ENCODE measurements at places on chromosomes 3 and 15. TPM values are rescaled to one million over a fixed set of nuclear protein-coding genes. Genes with fewer than 3 reads are reported as not detected.
A peak's percentile ranks its signal among the peaks of the same experiment; 100 is the strongest.

Gene ECE2
- 0.10 TPM for total RNA-seq

Gene SUSD5
- total RNA-seq = 20.3 TPM

Gene ZIC4
- not detected for total RNA-seq

Gene NEK11
- 1.5 TPM for total RNA-seq

Gene VIPR1
- total RNA-seq = 0.96 TPM

Gene RYR3
- 0.04 TPM for total RNA-seq

- H3K36me3 ChIP-seq = no peaks in the 10 kb centered on the region
- H3K27ac ChIP-seq = no peak overlapping the region
- DNase-seq = no peak
Observed at GRCh38 chr3:16609927-16610580, 4.8 kb upstream of the DAZL start.

- no peak overlapping the region for H3K27ac ChIP-seq
- peak overlapping the region; percentile 37 for H3K4me3 ChIP-seq
- H3K4me1 ChIP-seq = no peaks in the 10 kb centered on the region
Observed at GRCh38 chr15:56804938-56805337, 71.6 kb upstream of the ZNF280D start.

DNA sequence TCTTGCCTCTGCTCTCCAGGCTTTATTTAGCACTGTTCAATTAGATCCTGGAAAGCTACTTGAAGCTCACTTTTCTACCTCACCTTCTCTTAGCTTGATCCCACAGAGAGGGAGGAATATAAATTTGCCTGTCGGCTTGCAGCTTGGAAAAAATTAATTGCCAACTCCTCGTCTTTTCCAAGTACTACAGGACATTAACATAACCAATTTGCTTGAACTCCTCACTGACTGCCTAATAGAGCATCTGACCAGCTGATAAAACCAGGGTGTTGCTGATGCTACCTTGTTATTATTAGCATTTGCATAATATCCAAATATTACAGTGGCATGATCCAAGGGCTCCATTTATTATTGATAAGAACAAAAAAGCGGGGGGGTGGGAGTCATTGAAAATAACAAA is 561.8 kb downstream of the MCTP2 start:
- H3K4me3 ChIP-seq = no peak overlapping the region
- H3K36me3 ChIP-seq = no peaks in the 10 kb centered on the region
- H3K27me3 ChIP-seq = no peaks in the 10 kb centered on the region
- no peak for DNase-seq
- no peaks in the 10 kb centered on the region for H3K4me1 ChIP-seq
- H3K27ac ChIP-seq = no peak overlapping the region

GRCh38 chr3:191373327-191373726 is 43.0 kb upstream of the UTS2B start:
- no peak overlapping the region for H3K4me3 ChIP-seq
- H3K4me1 ChIP-seq = peaks cover 10% of the 10 kb centered on the region
- no peak overlapping the region for H3K27ac ChIP-seq
- DNase-seq = no peak

- H3K4me3 ChIP-seq = no peak overlapping the region
- no peaks in the 10 kb centered on the region for H3K36me3 ChIP-seq
- H3K27me3 ChIP-seq = no peaks in the 10 kb centered on the region
Observed at GRCh38 chr15:97013491-97013890, 683.0 kb downstream of the NR2F2 start.

- H3K4me3 ChIP-seq = no peak overlapping the region
- H3K36me3 ChIP-seq = no peaks in the 10 kb centered on the region
- no peak for DNase-seq
- no peaks in the 10 kb centered on the region for H3K4me1 ChIP-seq
- no peaks in the 10 kb centered on the region for H3K27me3 ChIP-seq
Observed at GRCh38 chr15:77709135-77709886, 76.6 kb upstream of the LINGO1 start.

DNA sequence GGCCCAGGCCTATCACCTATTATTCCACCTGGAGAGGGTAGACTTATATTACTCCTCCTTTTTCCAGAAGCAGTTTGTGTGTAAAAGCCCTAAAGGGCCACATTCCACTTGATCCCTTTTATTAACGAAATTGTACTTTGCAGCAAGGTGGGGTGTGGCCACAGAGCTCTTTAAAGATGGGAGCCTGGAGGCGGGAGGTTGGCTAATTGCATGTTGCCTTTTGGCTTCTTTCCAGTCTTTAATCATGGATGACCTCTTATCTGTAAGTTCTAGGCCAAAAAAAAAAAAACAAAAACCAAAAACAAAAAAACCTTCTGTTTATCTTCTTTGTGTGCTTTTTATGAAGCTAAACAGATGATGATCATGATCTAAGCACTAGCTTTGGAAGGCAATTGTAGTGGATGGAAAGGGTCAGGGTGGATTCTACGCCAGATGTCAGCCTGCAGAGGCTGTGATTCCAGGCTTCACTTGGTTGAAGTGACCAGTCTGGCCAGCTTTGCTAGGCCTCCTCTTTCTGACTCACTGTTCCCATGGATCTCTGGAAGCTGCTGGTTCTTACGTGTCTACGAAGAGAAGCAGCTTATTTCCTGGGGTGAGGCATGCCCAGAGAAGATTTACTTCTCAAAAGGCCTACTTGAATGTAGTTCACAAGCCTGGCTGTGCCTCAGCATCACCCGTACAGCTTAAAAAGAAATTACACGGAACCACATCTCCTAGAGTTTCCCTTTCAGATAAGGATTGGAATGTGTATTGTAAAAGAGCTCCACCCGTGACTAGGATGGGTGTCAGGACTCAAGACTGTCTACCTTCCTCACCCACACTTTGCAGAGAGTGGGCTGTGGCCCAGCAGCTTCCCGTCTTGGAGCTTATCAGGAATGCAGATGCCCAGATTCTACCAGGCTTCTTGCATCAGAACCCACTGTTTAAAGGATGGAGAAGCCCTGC is 330.9 kb upstream of the C2CD4B start:
- peak overlapping the region; percentile 57 for H3K27ac ChIP-seq
- peaks cover 34% of the 10 kb centered on the region for H3K4me1 ChIP-seq
- DNase-seq = no peak
- H3K36me3 ChIP-seq = no peaks in the 10 kb centered on the region

- peaks cover 6% of the 10 kb centered on the region for H3K36me3 ChIP-seq
- H3K27ac ChIP-seq = no peak overlapping the region
- no peak overlapping the region for H3K4me3 ChIP-seq
- no peaks in the 10 kb centered on the region for H3K27me3 ChIP-seq
Observed at GRCh38 chr3:10322352-10322710, 1.4 kb upstream of the SEC13 start.

DNA sequence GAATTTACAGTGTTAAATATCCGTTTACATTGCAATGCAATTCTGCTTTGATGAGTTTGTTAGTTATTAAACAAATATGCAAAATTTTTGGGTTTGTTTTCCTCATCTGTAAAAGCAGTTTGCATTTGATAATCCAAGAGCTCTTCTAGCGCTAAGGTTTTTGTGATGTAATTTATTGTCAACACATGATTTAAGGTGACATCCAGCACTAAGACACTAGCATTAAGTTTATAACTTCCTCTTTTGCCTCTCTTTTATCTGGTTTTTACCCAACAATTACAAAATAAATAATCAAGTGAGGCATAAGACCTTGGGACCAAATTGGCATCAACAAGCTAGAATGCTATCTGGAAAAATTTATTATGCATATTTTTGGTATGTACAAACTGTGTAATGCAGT is 969 bp upstream of the DNAJC19 start:
- no peaks in the 10 kb centered on the region for H3K36me3 ChIP-seq
- H3K27ac ChIP-seq = peak overlapping the region; percentile 92
- DNase-seq = no peak
- H3K4me3 ChIP-seq = peak overlapping the region; percentile 85
- H3K27me3 ChIP-seq = no peaks in the 10 kb centered on the region
- peaks cover 29% of the 10 kb centered on the region for H3K4me1 ChIP-seq

DNA sequence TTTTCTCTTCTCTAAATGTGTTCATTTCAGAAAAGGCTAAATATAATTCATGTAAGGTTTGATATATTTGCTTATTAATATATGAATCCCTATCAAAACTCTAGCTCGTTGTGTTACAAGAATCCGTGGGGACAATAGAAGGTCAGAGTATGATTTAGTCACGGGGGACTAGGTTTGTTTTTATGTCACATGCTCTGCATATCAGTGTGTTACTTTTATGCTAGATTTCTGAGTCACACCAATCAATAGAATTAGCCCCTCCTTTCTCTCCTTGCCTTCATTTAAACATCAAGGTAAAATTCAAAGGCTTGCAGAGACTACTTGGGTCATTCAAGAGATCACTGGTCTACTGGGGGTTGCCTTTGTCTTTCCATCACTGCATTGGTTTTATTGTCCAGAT is 636.1 kb downstream of the NR2F2 start:
- H3K27ac ChIP-seq = no peak overlapping the region
- H3K4me1 ChIP-seq = no peaks in the 10 kb centered on the region
- no peak for DNase-seq
- H3K4me3 ChIP-seq = no peak overlapping the region
- no peaks in the 10 kb centered on the region for H3K36me3 ChIP-seq

DNA sequence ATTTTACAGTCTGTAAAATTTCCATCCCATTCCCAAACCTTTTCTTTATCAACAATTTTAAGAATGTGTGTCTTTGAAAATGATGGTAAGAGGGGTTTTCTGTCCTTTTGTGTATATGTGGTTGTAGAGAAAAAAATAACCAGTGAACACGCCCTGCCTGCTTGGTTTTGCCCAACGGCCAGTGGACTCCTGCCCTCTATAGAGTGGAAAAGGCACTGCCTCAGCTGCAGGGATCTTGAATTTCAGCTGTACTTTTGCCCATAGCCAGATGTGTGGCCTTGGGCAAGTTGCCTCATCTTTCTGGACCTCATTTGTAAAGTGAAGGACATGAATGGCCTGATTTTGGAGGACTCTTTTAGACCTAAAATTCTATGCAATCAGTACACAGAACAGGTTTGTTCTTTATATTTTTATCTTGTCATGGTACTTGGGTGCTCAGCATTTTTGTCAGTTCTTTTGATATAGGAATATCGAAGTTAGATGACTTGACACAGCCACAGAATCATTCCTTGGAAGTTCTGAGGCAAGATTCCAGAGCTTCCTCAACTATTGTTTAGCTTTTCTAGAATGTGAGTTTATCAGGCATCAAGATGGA is 81.0 kb downstream of the CLDN11 start:
- H3K4me3 ChIP-seq = no peak overlapping the region
- no peak for DNase-seq
- no peaks in the 10 kb centered on the region for H3K36me3 ChIP-seq
- no peaks in the 10 kb centered on the region for H3K4me1 ChIP-seq
- H3K27ac ChIP-seq = no peak overlapping the region

GRCh38 chr15:78389322-78389721 is 48.7 kb upstream of the IREB2 start:
- peaks cover 29% of the 10 kb centered on the region for H3K27me3 ChIP-seq
- no peaks in the 10 kb centered on the region for H3K4me1 ChIP-seq
- no peaks in the 10 kb centered on the region for H3K36me3 ChIP-seq

DNA sequence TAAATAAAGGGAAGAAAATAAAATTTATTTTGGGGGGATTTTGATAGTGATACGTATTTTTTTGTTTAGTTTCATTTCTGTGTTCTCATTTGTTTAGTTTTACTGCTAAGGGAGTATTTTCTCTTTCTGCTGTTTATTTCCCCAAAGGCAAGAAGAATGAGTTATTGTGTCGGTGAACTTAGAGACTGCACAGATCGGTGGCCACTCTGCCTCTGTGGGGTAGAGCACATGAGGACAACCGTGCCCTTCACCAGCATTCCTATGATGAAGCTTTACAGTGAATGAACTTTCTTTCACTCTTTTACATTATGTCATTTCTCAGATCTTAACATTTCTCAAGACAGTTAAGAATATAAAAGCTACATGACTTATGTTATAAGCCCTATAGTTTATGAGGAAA is 214.4 kb downstream of the OCA2 start:
- H3K4me1 ChIP-seq = no peaks in the 10 kb centered on the region
- H3K36me3 ChIP-seq = no peaks in the 10 kb centered on the region
- H3K27me3 ChIP-seq = no peaks in the 10 kb centered on the region
- no peak overlapping the region for H3K4me3 ChIP-seq
- H3K27ac ChIP-seq = no peak overlapping the region
- DNase-seq = no peak

DNA sequence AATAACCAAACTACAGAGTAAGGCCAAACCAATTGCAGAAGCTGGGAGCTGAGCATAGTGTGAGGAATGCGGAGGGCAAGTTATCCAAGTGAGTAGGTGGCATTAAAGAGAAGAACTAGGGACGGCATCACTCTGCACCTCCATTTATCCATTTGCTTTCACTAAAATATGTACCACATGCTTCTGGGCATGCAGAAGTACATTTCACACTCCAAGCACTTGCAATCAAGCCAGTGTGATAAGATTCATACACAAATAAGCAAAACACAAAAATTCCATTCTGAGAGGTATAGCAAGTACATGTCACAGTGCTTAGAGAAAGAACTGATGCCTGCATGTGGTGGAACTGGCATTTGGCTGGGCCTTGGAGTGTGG is 81.1 kb downstream of the CCNL1 start:
- H3K36me3 ChIP-seq = no peaks in the 10 kb centered on the region
- H3K4me1 ChIP-seq = peaks cover 9% of the 10 kb centered on the region
- no peaks in the 10 kb centered on the region for H3K27me3 ChIP-seq
- no peak overlapping the region for H3K4me3 ChIP-seq

DNA sequence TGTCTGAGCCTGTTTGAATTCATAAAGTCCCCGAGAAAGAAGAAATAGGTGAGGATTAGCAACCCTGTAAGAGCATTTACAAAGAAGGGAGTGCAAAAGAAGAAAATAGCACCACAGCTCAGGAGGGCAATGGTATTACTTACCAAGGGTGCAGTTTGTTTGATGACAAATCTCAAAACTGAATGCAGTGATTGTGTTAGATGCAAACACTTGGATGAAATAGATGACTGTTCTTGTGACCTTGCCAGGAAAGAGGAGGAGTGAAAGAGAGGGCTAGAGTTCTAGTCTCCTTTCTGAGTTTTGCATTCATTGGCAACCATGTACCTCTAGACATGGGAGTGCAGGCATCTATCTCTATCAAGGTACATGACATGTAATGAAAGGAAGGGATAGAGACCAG is 1030.8 kb upstream of the CFAP20DC start:
- H3K4me1 ChIP-seq = no peaks in the 10 kb centered on the region
- no peak overlapping the region for H3K27ac ChIP-seq
- no peak overlapping the region for H3K4me3 ChIP-seq

DNA sequence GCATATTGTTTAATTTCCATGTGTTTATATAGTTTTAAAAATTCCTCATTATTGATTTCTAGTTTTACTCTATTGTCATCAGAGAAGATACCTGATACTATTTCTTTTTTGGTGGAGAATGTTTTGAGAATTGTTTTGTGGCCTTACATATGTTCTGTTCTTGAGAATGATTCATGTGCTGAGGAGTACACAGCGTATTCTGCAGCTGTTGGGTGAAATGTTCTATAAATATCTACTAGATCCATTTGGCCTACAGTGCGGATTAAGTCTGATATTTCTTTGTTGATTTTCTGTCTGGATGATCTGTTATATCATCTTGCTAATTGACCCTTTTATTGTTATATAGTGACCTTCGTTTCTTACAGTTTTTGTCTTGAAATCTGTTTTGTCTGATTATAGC is 109.7 kb downstream of the UBE2E2 start:
- no peaks in the 10 kb centered on the region for H3K27me3 ChIP-seq
- no peaks in the 10 kb centered on the region for H3K4me1 ChIP-seq
- no peaks in the 10 kb centered on the region for H3K36me3 ChIP-seq
- no peak overlapping the region for H3K4me3 ChIP-seq

GRCh38 chr15:42404461-42405235 is 45.3 kb downstream of the CAPN3 start:
- H3K4me1 ChIP-seq = no peaks in the 10 kb centered on the region
- no peak overlapping the region for H3K4me3 ChIP-seq
- no peaks in the 10 kb centered on the region for H3K27me3 ChIP-seq

GRCh38 chr3:13710251-13710650 is 161.3 kb downstream of the FBLN2 start:
- no peaks in the 10 kb centered on the region for H3K4me1 ChIP-seq
- no peak overlapping the region for H3K4me3 ChIP-seq
- no peaks in the 10 kb centered on the region for H3K27me3 ChIP-seq
- H3K27ac ChIP-seq = no peak overlapping the region
- DNase-seq = peak; percentile 7
- no peaks in the 10 kb centered on the region for H3K36me3 ChIP-seq

Data from heart left ventricle (tissue), 16 donors.